ENCODE measurements at places on chromosomes 5 and 9.

- no peak for DNase-seq
Measured at GRCh38 chr5:37435261-37435660, 56.1 kb downstream of the WDR70 start.

DNA sequence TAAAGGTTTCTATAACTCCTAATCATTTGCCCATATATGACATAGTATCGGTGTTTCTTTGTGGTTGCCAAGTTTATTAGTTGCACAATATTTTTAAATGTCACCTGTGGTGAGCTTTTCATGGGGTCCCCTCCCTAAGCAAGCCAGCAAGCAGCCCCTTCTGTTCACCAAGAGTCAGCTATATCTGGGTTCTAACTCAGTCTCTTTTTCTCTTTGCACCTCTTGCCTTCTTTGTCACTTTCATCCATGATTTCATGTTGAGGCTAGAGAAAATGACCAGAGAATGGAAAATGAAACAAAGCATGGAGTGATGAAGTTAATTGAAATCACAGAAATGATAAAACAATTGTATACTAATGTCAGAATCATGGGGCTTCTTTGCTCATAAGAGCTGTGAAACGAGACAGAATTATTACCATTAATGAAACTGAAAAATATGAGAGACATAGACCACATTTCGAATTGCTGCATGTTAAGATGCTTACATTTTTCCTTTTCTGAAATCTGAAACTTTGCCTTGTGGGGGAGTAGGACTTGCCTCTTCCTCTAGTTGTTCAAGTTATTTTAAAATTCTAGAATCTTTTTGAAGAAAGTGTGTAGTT lies 75.7 kb downstream of the CAMK4 start:
- no peak for DNase-seq

GRCh38 chr5:142201471-142201887 lies 92.9 kb downstream of the NDFIP1 start:
- DNase-seq = no peak

GRCh38 chr9:96050861-96051155 lies 175.3 kb downstream of the ERCC6L2 start:
- no peak for DNase-seq

GRCh38 chr9:100066539-100066938 lies 32.3 kb downstream of the ERP44 start:
- DNase-seq = no peak

- DNase-seq = no peak
Measured at GRCh38 chr5:122182491-122182921, 53.2 kb downstream of the ZNF474 start.

DNA sequence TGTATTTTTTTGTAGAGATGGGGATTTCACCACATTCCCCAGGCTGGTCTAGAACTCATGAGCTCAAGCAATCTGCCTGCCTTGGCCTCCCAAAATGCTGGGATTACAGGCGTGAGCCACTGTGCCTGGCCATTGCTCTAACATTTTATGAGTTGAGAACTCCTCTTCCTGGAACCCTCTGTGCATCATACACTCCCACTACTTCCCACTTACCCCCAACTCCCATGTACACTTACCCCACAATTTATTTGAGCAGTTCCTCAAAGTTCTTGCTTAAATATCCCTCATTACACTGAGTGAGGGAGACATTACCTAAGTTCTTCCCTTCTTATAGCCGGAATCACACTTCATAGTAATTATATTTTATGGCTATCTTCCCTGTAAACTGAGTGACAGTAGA lies 42.9 kb upstream of the GALNT10 start:
- no peak for DNase-seq

DNA sequence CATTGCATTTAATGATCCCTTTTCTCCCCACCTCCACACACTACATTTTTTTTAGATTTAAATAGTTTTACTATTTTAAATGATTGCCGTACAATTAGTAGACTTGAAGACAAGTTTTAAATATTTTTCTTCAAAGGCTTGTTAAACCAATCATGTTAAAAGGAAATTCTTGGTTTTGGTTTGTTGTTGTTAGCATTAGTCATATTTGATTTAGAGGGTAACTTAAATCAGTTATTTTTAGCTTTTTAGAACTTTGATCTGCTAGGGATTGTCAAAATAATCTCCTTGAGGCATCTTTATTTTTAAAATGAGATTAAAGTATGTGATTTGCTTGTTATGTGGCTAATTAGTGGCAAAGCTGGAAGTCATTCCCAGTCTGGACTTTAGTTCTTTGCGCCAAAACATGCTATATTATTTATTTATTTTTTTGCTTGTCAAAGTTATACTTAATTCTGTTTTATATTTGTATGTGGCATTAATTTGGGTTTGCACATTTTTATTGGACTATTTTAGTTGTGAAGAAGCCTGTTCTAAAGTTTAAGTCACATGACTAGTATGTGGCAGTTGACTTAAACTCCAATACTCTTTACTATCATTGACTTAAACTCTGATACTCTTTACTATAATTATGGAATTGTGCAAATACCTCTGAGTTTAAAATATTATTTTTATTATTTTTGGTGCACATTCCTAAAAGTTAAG lies 14.7 kb downstream of the ITGA1 start:
- no peak for DNase-seq

- DNase-seq = no peak
Measured at GRCh38 chr5:6729386-6730310, 16.4 kb downstream of the TENT4A start.

DNA sequence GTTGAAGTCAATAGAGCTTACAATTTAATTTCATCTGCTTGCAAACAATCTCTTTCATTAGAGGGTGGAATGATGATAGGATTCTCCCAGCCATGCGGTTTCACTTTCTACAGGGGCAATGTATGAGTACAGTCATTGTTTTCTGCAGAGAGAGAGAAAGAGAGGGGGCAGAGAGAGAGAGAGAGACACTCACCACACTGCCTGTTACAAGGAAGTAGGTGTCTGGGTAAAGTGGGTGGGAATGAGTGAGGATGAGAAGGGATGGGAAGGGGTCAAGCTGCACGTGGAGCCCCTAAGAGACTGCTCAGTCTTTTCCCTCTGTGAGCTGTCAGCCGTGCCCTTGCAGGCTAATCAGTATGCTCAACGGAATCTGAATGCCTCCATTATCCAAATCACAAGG lies 454.3 kb downstream of the KDM4C start:
- DNase-seq = no peak

DNA sequence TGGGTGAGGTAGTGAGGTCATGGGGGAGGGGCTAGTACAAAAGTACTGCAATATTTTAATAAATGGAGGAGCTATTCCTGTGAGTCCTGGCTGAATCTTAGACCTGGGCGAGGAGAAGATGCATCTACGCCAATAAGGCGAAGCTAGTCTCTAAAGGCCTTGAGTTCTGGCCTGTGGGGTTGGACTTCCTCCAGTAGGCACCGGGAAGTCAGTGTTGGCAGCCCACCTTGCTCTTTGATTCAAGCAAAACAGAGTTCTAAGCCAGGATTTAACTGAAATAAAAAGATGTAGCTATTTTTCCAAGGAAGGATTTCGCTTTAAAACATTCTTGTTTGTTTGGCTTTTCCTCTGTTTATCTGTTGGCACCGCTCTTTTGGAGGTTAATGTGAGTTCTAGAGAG lies 244.6 kb downstream of the KIF4B start:
- no peak for DNase-seq

DNA sequence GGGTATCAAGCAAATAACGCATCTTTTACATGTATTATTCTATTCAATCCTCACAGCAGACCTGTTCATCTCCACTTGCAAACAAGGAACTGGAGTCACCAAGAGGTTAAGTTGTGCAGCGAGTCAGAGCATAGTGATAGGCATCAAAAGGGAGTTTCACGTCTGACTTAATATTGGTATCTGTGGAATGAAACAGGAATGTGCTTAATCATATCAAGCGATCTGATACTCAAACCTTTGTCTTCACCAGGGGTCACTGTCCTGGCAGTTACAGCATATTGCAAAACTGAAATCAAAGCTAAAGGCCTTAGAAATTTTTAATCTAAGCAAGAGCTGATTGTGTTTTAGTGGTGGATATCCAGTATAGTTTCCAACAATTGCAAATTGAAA lies 271.6 kb downstream of the PLK2 start:
- DNase-seq = no peak

- no peak for DNase-seq
Measured at GRCh38 chr5:174521449-174521848, 202.9 kb upstream of the MSX2 start.

- DNase-seq = no peak
Measured at GRCh38 chr5:42995360-42995751, 44.8 kb downstream of the ANXA2R start.

DNA sequence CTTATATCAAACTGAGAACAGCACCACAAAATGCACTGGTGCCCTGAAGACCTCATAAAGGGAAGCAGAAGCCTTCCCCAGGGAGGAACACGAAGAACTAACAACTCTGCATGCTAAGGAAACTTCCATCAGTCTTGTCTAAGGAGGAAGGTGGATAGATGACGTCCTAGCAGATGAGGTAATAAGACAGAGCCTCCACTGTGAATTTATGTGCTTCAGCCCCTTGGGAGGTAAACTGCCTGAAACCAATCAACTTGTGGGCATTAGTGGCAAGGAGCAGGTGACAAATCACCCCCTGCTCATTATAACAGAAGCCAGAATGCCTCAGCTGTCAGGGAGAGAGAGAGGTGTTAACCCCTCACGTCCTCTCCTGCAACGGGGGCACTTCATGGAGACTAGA lies 48.9 kb upstream of the SPIN1 start:
- no peak for DNase-seq

All from stimulated activated CD4-positive, alpha-beta T cell treated with anti-CD3 and anti-CD28 coated beads, TNF-alpha, amount 100 ng/mL, for 4 hours (primary cell).